ENCODE measurements at places on chromosomes 5 and 9.
A peak's percentile ranks its signal among the peaks of the same experiment; 100 is the strongest.

DNA sequence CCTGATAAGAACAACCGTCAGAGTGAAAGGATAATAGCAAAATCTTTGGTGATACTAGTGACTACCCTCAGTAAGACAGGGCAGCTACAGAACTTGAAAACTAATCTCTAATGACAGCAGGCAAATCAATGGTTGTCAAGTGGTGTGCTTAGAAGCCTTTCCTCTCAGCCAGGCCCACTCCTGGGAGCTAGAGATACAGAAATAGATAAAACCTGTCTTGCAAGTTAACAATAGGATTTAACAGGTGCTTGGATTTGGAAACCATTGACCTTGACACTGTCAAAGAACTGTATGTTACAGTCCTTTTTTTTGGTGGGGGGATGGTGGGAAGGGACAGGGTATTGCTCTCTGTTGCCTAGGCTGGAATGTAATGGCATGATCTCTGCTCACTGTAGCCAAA lies 118.6 kb downstream of the BASP1 start:
- H3K27me3 ChIP-seq = no peaks in the 10 kb centered on the region
- DNase-seq = no peak
- H3K4me1 ChIP-seq = no peaks in the 10 kb centered on the region
- H3K27ac ChIP-seq = no peak overlapping the region
- no peaks in the 10 kb centered on the region for H3K36me3 ChIP-seq
- no peak overlapping the region for H3K4me3 ChIP-seq

DNA sequence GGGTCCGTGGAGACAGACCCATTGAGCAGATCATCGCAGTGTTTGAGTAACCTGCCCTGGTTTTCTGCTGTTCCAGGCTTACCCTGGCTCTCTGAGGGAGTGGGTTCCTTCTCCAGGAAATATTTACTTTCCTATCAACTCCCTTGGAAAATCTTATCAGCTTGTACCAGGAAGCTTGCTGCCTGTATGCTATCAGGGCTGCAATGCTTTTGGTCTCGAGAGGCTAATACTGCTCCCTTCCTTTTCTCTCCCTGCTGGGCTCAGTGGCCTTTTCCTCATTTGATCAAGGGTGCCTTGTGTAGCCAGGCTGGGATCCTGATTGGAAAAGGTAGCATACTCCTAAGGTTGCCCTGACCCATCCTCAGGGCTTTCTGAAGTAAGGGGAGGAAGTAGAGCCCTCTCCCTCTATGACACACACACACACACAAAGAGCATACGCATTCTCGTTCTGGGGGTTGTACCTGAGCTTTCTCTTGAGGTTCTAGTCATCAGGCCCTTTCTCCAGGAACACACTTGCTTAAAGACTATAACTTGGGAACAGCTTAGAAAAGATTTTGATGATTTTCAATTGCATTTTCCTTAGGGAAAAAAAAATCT lies 41.6 kb downstream of the CYSTM1 start:
- H3K4me3 ChIP-seq = no peak overlapping the region
- no peak for DNase-seq
- H3K27me3 ChIP-seq = no peaks in the 10 kb centered on the region
- H3K4me1 ChIP-seq = no peaks in the 10 kb centered on the region
- H3K36me3 ChIP-seq = no peaks in the 10 kb centered on the region

DNA sequence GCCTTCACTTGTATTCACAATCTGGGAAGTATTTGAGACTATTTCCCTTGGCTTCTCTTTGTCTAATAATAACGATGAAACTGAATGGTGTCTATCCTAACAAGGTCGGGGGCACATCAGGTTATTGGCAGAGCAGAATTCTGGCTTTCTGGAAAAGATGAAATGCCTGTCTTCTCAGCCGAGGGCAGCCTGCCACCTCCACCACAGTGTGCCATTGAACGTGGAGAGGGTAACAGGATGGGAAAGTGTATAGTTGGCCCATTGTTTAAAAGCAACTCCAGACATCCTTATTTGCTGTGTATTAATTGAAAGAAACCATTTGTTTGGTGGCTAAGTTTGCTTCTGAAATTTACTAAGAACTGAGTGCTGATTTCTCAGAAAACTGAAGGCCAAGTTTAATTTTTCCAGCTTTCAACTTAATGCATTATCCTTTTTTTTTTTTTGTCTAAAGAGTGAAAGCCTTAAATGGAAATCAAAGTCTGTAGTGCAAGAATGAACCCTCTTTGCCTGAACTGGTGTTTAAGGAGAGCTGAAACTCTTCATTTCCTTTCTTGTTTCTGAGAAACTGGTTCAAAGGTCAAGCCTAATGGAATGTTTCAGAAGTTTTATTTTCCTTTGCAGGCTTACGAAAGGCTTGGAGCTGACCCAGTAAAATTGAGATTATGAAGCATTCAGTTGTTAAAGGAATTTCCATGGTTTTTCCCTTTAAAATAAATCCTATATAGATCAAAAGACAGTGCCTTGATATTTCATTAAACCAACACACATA lies 563.7 kb upstream of the DAP start:
- DNase-seq = no peak
- H3K36me3 ChIP-seq = no peaks in the 10 kb centered on the region
- no peaks in the 10 kb centered on the region for H3K4me1 ChIP-seq
- no peak overlapping the region for H3K27ac ChIP-seq
- no peaks in the 10 kb centered on the region for H3K27me3 ChIP-seq

DNA sequence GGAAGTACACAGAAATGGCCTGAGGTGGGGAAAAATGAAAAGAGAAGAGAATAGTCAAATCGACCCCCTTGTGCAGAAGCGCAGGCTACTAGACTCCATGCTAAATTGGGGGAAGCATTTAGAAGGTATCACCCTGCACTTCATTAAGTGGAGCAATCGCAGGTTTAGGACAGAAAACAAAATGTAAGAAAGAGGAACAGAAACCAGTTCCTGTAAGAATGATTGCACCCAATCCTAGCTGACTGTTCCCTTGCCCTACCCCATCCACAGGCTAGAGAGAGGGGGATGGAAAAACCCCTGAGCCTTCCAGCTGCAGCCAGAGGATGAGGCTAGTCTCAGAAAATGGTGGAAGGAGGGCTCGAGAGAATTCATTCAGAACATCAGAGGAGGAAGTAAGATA lies 23.9 kb upstream of the PPP1R2B start:
- no peaks in the 10 kb centered on the region for H3K27me3 ChIP-seq
- H3K27ac ChIP-seq = no peak overlapping the region
- DNase-seq = no peak
- no peaks in the 10 kb centered on the region for H3K4me1 ChIP-seq
- no peaks in the 10 kb centered on the region for H3K36me3 ChIP-seq

GRCh38 chr9:76917299-76917698 lies 11.4 kb upstream of the PRUNE2 start:
- no peak overlapping the region for H3K4me3 ChIP-seq
- no peaks in the 10 kb centered on the region for H3K36me3 ChIP-seq
- DNase-seq = no peak
- H3K27me3 ChIP-seq = no peaks in the 10 kb centered on the region

- no peaks in the 10 kb centered on the region for H3K36me3 ChIP-seq
- no peak for DNase-seq
- no peak overlapping the region for H3K4me3 ChIP-seq
- H3K27me3 ChIP-seq = no peaks in the 10 kb centered on the region
Measured at GRCh38 chr5:55645304-55645703, 66.8 kb downstream of the SLC38A9 start.

GRCh38 chr5:138459311-138459933 lies 5.9 kb upstream of the EGR1 start:
- no peaks in the 10 kb centered on the region for H3K36me3 ChIP-seq
- H3K4me3 ChIP-seq = no peak overlapping the region
- peaks cover 37% of the 10 kb centered on the region for H3K4me1 ChIP-seq
- H3K27me3 ChIP-seq = no peaks in the 10 kb centered on the region
- peak overlapping the region; percentile 57 for H3K27ac ChIP-seq

DNA sequence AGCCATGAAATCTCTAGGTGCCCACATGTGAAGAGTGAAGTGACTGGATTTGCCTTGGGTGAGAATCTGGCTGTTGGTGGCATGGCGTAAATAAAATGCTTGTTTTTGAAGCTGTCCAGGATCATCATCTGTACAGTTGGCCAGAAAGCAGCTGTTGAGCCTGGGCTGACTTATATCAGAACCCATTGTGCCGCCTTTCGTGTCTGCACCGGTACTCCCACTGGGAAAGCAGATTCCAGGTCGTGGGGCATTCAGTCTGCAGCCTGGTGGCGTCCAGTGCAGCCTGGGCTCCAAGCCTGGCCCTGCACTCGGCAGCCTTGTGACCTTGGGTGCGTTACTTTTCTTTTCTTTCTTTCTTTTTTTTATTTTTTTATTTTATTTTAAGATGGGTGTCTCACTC lies 27.8 kb downstream of the PRRC2B start:
- H3K4me1 ChIP-seq = peaks cover 72% of the 10 kb centered on the region
- no peak overlapping the region for H3K27ac ChIP-seq
- peaks cover 6% of the 10 kb centered on the region for H3K36me3 ChIP-seq
- no peaks in the 10 kb centered on the region for H3K27me3 ChIP-seq
- H3K4me3 ChIP-seq = no peak overlapping the region
- no peak for DNase-seq

Data from CD8-positive, alpha-beta memory T cell (primary cell).